ENCODE measurements at places on chromosomes 6 and 20.

GRCh38 chr6:36677753-36678487 is 594 bp upstream of the CDKN1A start:
- DNase-seq = no peak

DNA sequence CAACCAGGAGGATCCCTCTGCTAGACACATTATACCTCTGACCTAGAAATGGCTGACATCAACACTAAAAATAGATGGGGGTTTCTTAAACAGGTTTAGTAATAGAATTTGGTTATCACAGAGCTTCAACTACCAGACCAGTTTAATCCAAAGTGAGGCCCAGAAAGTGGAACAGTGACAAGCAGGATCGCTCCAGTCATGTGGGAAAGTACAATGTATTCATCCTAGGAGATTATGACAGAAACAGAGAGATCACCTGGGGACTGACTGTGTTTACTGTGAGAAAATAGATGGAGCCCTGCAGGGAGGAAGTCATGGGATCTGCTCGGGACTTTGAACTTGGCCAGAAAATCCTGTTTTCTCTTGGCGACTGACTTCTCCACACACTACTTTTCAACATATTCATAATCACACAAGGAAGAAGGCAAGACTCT is 238.7 kb upstream of the SOX4 start:
- DNase-seq = no peak

DNA sequence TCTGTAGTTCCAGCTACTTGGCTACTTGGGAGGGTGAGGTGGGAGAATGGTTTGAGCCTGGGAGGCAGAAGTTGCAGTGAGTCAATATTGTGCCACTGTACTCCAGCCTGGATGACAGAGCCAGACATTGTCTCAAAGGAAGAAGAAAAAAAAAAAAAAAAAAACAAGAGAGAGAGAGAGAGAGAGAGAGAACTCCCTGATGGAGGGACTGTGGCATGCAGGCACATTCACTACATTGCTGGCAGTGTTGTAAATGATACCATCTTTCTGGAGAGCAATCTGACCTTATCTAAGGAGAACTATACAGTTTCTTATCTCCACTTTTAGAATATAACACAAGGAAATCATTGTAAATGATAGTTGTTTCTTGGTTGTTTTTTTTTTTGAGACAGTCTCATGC is 85.1 kb downstream of the MDN1 start:
- DNase-seq = no peak

DNA sequence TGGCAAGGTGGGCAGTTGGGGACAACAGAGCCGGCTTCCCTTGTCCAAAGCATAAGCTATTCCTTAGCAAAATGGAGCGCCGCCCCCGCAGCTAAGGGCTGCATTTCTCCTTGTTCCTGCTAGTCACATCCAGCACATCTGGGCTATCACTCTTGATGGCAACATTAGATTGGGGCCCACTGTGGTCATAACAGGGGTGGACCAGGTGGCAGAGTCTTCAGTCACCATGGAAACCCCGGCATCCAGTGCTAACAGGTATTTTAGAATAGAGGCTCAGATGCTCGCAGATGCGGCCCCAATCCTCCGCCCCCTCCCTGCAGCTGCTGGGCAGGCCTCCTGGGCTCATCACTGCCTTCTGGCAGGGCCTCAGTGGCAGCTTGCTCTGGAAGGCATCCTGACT is 168.2 kb upstream of the PROKR2 start:
- DNase-seq = no peak

GRCh38 chr20:25251019-25251418 is 3.1 kb downstream of the PYGB start:
- no peak for DNase-seq

GRCh38 chr6:53889365-53889764 is 94.6 kb downstream of the LRRC1 start:
- DNase-seq = no peak

- no peak for DNase-seq
Observed at GRCh38 chr6:127547904-127548649, 28.9 kb upstream of the C6orf58 start.

DNA sequence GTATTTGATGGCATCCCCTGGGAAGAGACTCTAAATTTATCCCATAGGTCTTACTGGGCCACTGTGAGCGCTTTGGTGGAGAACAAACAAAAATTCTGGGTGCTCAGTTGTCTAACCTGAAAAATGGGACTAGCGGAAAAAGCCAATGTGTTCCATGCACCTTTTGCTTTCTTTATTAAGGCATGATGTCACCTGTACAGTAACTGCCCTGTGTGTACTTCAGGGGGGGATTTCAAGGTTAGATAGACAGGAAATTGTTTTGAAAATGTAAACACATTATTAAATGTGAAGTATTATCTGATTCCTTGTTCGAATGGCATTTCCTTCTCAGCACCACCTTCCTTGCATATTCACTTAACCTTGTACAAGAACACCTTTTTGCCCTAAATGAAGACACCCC is 1.2 kb upstream of the EDN1 start:
- DNase-seq = no peak

- no peak for DNase-seq
Observed at GRCh38 chr6:142771162-142771561, 173.8 kb downstream of the HIVEP2 start.

GRCh38 chr6:122833021-122833491 is 44.0 kb downstream of the SMPDL3A start:
- DNase-seq = no peak

- DNase-seq = no peak
Observed at GRCh38 chr20:48800177-48800576, 27.6 kb downstream of the PREX1 start.

GRCh38 chr6:129645106-129645829 is 64.7 kb downstream of the ARHGAP18 start:
- no peak for DNase-seq

- DNase-seq = no peak
Observed at GRCh38 chr20:39986173-39986904, 702.7 kb downstream of the MAFB start.

DNA sequence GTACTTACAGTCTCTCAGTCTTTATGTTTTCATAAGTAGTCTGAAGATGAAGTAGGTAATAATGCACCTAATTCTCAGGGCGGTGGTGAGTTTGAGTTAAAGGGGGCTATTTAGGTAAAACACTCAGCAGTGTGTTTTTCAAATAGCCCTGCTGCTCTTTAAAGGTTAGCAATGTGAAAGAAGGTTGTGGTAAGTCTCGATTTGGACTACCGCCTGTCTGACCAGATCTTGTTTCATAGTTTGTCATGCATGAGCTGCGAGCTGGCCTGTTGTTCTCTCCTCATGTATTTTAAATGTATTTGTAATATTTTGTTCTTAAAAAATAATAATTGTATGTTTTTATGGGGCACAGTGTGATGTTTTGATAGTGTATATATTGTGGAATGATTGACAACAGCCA is 340.2 kb downstream of the DHX35 start:
- no peak for DNase-seq

- DNase-seq = no peak
Observed at GRCh38 chr6:100176951-100177710, 183.1 kb upstream of the MCHR2 start.

DNA sequence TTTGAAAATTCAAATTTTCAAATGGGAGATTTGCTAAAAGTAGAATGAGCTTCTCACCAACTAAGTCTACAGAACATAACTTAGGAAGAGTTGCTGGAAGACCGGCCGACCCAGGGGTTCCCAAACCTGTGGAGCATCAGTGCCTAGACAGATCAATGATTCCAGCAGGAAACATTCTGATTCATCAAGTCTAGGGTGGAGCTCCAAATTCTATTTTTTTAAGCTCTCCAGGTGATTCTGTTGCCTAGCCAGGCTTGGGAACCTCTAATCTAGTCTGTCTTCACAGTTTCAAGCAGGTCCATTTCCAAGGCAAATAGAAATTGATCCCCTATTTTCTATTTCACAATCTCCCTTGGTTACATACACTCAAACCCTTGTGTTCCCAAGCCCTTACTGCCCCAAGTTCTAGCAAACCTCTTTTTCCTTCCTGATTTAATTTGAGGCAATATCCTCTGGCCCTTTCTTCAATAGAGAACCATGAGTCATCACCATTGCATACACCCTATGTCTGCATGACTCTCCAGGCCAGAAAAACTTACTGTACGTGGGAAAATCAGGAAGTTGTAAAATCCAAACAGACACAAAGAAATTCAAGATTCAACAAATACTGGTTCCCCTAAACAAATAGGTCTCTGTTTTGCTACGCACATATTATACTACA is 8.9 kb downstream of the ATXN1 start:
- no peak for DNase-seq

DNA sequence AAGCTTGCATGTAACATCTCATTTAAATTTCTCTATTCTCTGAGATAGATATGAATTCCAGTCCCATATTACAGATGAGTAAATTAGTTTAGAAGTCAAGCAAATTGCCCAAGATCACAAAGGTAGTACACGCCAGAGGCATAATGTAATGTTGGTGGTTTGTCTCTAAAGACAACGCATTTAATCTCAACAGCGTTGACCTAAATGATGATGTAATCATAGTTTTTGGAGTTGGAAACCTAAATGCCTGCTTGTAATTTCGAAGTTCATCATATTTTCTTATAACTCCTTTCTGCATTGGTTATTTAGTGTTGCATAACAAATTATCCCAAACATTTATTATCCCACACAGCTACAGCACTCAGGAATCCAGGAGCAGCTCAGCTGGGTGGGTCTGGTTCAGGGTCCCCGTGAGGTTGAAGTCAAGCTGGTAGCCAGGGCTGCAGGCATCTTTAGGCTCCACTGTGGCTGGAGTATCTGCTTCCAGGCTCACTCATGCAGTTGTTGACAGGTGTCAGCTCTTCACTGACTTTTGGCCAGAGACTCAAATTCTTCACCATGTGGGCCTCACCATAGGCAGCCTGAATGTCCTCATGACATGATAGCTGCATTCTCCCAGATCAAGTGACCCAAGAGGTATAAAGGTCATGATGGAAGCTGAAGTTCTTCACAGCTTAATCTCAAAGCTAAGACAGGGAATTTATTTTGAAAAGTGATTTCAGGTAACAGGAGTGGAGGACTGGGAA is 122.0 kb upstream of the SPTLC3 start:
- no peak for DNase-seq

DNA sequence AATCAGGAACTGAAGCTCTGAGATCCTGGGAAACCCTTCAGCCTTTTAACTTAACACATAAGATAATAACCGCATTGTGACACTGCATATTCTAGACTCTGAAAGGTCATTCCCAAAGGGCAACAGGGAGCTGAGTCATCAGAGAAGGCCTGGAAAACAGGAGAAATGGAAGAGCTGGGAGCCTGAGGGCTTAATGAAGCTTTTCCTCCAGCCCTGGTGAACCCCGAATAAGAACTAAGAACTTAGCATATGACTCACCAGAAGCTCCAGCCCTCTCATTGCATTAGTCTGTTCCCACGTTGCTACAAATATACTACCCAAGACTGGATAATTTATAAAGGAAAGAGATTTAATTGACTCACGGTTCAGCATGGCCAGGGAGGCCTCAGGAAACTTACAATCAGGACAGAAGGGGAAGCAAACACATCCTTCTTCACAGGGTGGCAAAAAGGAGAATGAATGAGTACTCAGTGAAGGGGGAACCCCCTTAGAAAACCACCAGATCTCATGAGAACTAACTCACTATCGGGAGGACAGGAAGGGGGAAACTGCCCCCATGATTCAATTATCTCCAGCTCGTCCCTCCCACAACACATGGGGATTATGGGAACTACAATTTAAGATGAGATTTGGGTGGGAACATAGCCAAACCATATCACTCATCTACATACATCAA is 648.5 kb downstream of the TFAP2A start:
- DNase-seq = no peak

GRCh38 chr6:160129881-160130615 is 8.4 kb downstream of the SLC22A1 start:
- DNase-seq = no peak

- no peak for DNase-seq
Observed at GRCh38 chr6:157169656-157170055, 153.7 kb downstream of the TMEM242 start.

DNA sequence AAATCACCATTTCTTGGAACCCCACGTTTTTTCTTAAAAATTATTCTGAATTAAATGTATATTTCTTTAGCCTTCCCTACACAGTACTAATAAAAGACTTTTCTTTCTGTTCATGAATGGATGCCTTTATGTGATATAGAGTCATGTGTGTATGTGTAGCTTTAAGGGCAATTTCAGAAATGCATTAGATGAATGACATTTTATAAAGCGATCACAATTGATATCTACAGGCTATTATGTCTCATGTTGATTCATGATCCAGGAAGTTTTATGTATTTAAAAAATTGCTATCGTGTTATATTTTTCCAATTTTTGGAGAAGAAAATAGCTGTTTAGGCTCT is 81.3 kb downstream of the RNF144B start:
- DNase-seq = no peak

- no peak for DNase-seq
Observed at GRCh38 chr20:20783450-20783849, 71.0 kb upstream of the RALGAPA2 start.

GRCh38 chr6:5556011-5556410 is 294.7 kb downstream of the FARS2 start:
- DNase-seq = no peak

GRCh38 chr6:142592876-142593275 is 291.1 kb downstream of the ADGRG6 start:
- DNase-seq = no peak

DNA sequence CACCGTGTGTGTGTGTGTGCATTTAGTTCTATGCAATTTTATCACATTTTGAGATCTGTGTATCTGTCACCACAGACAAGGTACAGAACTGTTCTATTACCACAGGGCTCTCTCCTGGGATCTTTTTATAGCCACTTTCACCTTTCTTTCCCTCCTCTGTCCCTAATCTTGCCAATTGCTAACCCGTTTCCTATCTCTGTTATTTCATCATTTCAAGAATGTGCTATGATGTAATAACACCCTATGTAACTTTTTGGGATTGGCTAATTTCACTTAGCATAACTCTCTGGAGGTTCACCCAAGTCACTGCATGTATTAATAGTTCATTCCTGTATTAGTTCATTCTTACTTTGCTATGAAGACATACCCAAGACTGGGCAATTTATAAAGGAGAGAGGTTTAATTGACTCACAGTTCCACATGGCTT is 657.7 kb downstream of the QKI start:
- DNase-seq = no peak

- no peak for DNase-seq
Observed at GRCh38 chr6:148967541-148967956, 220.7 kb downstream of the UST start.

- no peak for DNase-seq
Observed at GRCh38 chr6:12296255-12296573, 6.1 kb downstream of the EDN1 start.

DNA sequence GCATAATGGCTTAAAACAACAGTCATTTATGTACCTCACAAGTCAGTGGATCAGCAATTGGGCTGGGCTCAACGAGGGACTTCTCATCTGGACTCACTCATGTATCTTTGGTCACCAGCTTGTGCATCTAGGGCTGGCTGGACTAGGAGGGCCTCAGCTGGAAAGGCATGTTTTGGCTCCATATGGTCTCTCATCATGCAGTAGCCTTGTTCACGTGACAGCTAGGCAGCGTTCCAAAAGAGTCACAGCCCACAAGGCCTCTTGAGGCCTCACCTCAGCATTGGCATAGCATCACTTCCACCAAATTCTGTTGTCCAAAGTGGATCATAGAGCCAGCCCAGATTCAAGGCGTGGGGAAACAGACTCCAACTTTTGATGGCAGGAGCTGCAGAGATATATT is 110.1 kb downstream of the MAFB start:
- no peak for DNase-seq

GRCh38 chr6:12535586-12536314 is 180.8 kb upstream of the PHACTR1 start:
- no peak for DNase-seq

GRCh38 chr20:23776067-23776771 is 25.5 kb upstream of the CST1 start:
- no peak for DNase-seq

GRCh38 chr20:17612287-17612991 is 42.6 kb downstream of the DSTN start:
- DNase-seq = no peak

GRCh38 chr6:15628499-15629131 is 34.2 kb downstream of the DTNBP1 start:
- DNase-seq = no peak
